ENCODE measurements at places on chromosomes 5 and 9.

DNA sequence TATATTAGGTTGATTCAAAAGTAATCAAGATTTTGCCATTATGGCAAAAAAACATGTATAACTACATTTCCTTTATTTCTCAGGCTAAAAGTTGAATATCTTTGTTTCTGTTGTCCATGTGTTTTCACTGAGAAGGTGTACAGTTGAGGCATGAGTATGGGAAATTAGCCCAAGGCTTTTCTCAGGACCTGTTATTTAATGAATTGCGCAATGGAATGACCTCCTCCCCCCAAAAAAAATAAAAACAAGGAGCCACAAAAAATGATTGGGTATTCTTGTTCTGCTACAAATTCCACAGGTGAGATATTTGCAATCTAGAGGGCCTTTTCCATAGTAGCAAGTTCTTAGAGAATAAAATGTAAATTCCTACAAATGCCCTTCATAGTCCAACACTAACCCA lies 186.8 kb downstream of the TRPM3 start:
- DNase-seq = no peak

DNA sequence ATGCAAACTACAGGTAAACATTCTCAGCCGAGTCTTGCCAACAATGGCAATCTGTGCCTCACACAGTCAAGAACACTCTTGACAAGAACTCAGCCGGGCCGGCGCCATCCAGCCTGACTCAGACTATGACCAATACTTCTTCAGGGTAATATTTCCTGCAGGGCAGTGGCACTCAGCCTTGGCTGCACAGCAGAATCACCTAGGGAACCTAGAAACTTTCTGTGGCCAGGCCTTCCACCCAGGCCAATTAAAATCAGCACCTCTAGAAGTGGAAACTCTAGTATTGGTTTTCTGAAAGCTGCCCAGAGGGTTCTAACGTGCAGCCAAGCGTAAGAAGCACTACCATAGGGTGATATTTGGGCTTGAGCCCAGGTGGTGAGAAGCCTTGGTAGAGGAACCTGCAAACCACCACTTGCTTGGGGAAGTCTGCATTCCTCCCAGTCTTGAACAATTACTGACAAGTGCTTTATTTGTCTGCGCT lies 120.6 kb downstream of the TTLL11 start:
- DNase-seq = peak; percentile 43

- DNase-seq = no peak
Measured at GRCh38 chr9:135605238-135605781, 34.0 kb downstream of the GLT6D1 start.

DNA sequence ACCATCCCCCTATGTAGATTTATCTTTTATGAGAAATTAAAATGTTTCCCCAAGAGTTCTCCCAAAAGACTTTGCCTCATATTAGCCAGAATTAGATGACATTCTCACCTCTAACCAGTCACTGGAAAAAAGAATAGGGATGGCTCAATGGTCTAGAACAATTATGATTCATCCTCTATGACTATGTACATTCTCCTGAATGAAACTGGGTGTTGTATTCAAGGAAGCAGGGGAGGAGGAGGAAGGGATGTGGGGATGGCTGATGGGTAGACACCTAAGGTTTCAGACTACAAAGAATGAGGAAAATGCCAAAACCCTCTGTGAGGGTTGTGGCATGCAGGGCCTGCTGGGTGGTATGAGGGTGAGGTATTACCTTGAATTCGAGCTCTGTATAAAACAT lies 49.5 kb upstream of the BRINP1 start:
- no peak for DNase-seq

DNA sequence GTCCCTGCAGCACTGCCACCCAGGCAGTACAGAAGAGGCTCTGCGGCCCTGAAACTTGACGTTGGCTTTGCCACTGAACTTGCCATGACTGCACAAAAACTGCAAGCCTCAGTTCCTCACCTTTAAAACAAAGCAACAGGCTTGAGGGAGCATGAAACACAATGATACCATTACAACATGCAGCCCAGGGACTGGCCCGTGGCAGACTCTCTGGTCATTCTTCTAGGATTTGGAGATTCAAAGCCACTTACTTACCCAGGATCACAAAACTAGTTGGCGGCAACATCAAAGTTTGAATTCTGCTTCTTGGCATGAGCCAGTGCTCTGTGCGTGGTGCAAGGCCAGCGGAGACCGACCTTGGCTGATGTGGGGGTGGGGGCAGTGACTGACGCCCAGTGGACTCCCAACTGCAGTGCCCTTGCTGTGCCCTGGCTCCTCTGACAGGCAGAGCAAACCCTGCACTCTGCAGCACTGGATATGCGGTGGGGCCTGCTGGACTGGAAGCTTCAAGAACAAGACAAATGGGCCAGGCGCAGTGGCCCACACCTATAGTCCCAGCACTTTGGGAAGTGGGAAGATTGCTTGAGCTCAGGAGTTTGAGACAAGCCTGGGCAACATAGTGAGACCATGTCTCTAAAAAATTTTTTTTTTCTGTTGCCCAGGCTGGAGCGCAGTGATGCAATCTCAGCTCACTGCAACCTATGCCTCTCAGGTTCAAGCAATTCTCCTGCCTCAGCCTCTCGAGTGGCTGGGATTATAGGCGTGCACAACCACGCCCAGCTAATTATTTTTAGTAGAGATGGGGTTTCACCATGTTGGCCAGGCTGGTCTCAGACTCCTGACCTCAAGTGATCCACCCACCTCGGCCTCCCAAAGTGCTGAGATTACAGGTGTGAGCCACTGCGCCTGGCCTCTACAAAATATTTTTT lies 18.9 kb downstream of the SQSTM1 start:
- peak; percentile 88 for DNase-seq

DNA sequence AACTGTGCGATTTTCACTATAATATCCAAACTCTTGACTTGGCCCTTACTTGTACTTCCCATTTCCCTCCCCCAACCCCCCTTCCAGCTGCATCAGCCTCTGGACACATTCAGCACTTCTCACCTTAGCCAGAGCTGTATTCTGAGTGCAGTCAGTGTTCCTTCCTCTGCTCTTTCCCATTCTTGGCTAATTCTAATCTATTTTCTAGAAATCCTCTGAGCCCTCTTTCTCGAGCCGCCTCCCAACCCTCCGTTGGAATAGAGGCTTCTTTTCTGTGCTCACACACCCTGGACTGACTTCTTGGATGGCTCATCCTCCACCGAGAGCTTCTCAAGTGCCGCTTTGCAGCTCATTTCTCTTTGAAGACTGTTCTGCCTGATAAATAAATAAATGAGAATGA lies 188.8 kb downstream of the NTRK2 start:
- no peak for DNase-seq

GRCh38 chr9:6605202-6605601 lies 40.3 kb downstream of the GLDC start:
- DNase-seq = no peak

GRCh38 chr5:109298794-109299193 lies 111.0 kb downstream of the PJA2 start:
- no peak for DNase-seq

GRCh38 chr9:111524731-111525055 lies 286 bp upstream of the ZNF483 start:
- no peak for DNase-seq

GRCh38 chr5:158492841-158493242 lies 606.9 kb downstream of the EBF1 start:
- no peak for DNase-seq

- no peak for DNase-seq
Measured at GRCh38 chr9:110668570-110669167, at the start of gene MUSK. Gene MUSK, plus strand, starts transcription at chr9:110668791. Its CDS starts 114 bp downstream, at chr9:110668905.

DNA sequence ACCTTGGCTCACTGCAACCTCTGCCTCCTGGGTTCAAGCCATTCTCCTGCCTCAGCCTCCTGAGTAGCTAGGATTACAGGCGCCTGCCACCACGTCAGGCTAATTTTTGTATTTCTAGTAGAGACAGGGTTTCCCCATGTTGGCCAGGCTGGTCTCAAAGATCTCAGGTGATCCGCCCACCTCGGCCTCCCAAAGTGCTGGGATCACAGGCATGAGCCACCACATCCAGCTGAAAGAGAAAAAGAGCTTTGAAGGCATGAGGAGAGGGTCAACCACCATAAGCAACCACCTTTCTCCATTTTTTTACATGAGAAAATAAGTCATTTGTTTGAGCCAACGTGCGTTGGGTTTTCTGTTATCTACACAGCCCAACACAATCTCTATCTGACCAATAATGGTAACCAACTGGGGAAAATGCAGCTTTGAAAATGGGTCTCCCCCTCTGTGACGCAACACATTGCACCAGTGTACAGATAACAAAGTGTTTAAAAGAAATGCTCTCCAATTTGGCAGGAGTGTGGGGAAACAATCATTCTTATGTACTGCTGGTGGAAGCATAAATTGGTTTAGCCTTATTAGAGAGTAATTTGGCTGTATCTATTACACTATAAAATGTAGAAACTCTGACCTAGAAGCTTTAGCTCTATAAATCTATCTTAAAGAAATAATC lies 45.8 kb upstream of the ZBTB43 start:
- no peak for DNase-seq

GRCh38 chr9:8751406-8751930 lies 951.9 kb upstream of the DMAC1 start:
- no peak for DNase-seq

GRCh38 chr5:33507426-33507825 lies 66.7 kb downstream of the TARS1 start:
- no peak for DNase-seq

DNA sequence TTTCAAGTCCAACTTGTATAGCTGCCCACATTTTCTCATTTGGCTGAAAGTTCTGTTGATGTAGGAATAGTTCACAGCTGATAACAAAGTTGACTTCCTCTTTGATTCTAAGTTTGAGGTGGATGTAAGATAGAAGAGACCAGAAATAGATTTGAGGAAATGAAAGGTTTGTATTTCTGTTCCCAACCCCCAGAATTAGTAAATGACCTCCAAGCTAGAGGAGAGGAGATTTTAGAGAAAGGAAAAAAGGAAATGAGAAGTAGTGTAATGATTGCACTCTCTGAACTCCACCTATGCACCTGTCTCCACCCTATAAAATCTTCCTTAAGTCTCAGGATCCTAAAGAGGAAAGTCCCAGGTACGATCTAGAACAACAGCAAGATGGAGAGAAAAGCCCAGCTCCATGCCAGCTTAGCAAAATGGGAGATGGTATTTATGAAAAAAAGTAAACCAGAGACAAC lies 130.4 kb upstream of the POC5 start:
- no peak for DNase-seq

- DNase-seq = no peak
Measured at GRCh38 chr5:4873652-4874051, 266.5 kb upstream of the ADAMTS16 start.

- DNase-seq = no peak
Measured at GRCh38 chr5:139676951-139677735, 29.0 kb downstream of the CXXC5 start.

DNA sequence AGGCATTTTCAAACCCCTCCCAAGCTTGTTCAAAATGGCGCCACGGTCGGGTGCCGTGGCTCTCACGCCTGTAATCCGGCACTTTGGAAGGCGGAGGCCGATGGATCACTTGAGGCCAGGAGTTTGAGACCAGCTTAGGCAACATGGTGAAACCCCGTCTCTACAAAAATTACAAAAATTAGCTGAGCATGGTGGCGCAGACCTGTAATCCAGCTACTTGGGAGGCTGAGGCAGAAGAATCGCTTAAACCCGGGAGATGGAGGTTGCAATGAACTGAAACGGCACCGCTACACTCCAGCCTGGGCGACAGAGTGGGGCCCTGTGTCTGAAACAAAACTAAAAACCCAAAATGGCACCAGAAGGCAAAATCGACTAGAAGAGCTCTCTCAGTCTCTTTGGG lies 142.0 kb downstream of the MTX3 start:
- no peak for DNase-seq

DNA sequence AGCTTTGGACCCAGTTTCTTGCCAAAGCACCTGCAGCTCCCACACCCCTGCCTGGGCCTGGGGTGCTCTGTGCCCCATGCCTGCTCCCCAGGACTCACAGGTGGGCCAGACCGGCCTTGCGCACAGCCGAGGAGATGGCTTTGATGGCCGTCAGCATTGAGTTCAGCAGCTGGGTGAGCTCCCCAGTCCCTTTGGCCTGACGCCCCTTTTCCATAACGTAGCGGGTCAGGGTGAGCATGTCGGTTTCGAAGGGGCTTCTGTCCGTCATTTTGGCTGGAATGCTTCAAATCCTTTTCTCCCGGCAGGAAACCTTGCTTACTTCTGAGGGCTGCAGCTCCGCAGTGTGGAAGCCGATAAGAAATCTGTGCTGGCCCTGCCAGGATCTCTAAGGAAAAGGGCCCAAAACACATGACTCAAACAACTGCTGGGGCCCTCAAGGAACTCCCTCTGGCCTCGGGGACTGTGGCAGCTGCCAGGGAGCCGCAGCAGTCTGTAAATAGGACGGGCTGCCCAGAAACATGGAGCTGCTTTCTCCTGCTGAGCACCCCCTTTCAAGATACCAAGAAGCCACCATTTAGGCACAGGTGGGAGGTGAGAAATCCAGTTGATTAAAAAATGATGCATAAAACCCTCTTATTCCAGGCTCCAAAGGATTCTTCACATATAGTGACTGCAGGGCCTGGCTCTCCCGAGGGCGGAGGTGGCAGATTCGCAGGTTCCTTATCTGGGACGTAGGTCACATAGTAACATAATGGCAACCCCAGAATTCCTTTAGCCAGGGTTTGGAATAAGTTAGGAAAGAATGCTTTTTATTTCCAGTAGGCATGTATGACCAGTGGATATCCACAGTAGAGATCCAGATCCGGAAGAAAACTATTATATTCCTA lies at the start of gene FBP2:
TSS of gene FBP2 (minus strand) at position 366 of the 887 bp plus-strand sequence. CDS start at position 268, 98 bp downstream.
- peak; percentile 80 for DNase-seq

DNA sequence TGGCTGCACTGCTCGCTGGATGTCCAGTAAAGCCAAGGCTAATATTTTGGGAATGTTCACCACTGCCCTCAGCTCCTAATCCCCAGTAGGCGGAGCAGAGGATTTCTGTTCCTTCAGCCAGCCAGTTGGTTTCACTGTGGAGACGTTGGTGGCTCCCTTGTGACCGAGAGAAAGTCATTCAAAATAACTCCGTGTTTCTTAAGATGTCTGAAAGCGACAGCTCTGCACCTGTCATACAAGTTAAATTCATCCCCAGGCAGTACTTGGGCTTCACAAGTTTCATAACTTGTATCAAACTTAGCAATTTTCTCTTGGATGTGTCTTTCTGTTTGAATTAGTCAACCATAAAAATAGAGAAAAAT lies 382 bp upstream of the CDKN2B start:
- no peak for DNase-seq

- no peak for DNase-seq
Measured at GRCh38 chr5:179115307-179115706, 55.1 kb downstream of the ZNF354C start.

DNA sequence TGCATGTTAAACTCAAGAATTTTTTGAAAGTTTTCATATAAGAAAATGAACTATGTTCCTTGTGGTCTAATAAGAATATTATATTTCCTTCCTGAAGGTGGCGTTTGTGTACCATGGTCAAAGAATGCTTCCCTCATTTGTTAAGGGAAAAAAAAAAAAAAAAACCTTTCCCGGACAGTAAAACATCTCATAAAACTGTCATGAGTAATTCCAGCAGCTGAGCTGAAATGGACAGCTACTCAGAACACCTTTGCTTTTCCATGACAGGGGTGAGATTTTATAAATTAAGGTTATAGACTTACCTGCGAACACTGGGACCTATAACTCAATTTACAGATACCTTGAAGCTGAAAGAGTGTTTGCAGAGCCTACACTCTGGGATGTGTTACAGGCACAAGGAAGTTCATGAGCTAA lies 113.2 kb upstream of the RANBP3L start:
- DNase-seq = no peak
